ENCODE measurements at places on chromosomes 6 and 20. TPM values are rescaled to one million over a fixed set of nuclear protein-coding genes. Genes with fewer than 3 reads are reported as not detected.
A peak's percentile ranks its signal among the peaks of the same experiment; 100 is the strongest.

DNA sequence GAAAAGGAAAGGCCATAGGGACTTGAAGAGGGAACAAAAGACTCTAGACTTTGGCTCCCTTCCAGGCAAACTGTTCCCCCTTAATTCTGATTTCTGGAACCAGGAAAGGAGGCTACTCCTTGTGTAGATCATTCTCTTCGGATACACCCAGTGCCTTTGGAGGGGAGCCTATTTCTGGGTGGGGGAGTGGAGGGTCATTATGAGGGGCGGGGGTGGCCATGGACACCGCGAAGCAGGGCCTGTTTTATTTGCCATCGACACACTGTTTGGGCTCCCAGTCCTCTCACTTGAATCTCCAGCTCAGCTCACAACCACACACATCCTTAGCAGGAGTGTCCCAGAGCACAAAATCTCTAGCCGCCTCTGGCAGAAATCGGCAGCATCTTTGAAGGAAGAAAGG is 132.3 kb downstream of the PXDC1 start:
- no peaks in the 10 kb centered on the region for H3K27me3 ChIP-seq
- DNase-seq: no peak
- no peaks in the 10 kb centered on the region for H3K36me3 ChIP-seq
- no peak overlapping the region for H3K4me3 ChIP-seq

- DNase-seq: no peak
- no peaks in the 10 kb centered on the region for H3K4me1 ChIP-seq
- no peak overlapping the region for H3K4me3 ChIP-seq
- H3K27ac ChIP-seq: no peak overlapping the region
Observed at GRCh38 chr6:10393544-10394225, 21.2 kb downstream of the TFAP2A start.

DNA sequence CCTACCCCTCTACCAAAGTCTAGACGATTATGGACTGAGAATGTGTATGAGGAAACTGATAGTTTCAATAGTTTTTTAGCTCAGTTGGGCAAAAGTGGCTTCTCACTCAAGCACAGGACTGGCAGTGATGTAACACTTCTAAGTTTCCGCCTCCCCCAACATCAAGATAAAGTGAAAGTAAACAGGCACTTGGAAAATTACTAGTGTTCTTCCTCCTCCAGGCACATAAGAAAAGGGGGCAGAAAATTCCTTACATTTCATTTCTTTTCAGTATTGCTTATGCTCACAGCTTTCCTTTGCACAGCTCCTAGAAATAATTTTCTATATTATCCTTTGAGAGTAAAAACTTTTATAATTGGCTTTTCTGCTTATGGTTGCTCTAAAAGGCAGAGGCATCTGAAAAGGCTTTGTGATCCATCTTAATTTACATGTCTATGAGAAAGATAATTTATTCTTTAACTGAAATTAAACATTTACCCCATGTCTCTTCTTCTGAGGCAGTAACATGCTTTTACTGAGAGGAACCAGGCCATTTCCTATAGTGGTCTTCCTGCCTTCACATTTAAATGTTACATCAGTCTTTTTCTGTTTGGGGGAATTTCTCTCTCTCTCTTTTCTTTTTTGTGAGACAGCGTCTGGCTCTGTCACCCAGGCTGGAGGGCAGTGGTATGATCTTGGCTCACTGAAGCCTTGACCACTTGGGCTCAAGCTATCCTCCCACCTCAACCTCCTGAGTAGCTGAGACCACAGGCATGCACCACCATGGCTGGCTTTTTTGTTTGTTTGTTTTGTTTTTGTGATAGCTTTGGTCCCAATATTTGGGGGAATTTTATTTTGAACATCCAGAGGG is 65.0 kb upstream of the EEF1A1 start:
- no peaks in the 10 kb centered on the region for H3K36me3 ChIP-seq
- peak overlapping the region; percentile 93 for H3K27ac ChIP-seq
- H3K4me3 ChIP-seq: peak overlapping the region; percentile 41
- peaks cover 28% of the 10 kb centered on the region for H3K4me1 ChIP-seq
- no peaks in the 10 kb centered on the region for H3K27me3 ChIP-seq

- H3K4me3 ChIP-seq: no peak overlapping the region
- peak; percentile 21 for DNase-seq
- H3K36me3 ChIP-seq: no peaks in the 10 kb centered on the region
- peak overlapping the region; percentile 72 for H3K27ac ChIP-seq
Observed at GRCh38 chr6:113995634-113996033, 24.7 kb upstream of the HDAC2 start.

DNA sequence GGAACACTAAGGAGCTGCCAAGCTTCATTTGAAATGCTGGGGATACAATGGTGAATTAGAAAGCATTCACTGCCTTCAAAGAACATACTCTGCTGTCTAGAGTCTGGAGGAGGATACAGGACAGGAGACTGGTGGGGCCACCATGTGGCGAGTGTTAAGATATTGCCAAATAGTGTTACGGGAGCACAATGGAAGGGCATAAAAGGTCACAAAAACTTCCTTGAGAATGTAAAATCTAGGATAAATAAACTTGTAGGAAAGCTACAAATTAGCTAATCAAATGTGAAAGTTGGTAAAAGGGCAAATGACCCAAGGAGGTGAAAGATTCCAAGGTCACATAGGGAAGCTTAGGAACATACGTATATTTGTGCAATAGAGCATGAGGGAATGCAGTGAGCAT is 271.7 kb downstream of the RFPL4B start:
- no peaks in the 10 kb centered on the region for H3K36me3 ChIP-seq
- no peak overlapping the region for H3K4me3 ChIP-seq
- no peak for DNase-seq
- no peak overlapping the region for H3K27ac ChIP-seq
- H3K27me3 ChIP-seq: no peaks in the 10 kb centered on the region

FOXP4 gene
- total RNA-seq: 15.7 TPM

GRCh38 chr6:14178083-14178445 is 60.5 kb downstream of the CD83 start:
- H3K4me3 ChIP-seq: no peak overlapping the region
- no peaks in the 10 kb centered on the region for H3K27me3 ChIP-seq
- no peaks in the 10 kb centered on the region for H3K36me3 ChIP-seq
- H3K27ac ChIP-seq: no peak overlapping the region
- H3K4me1 ChIP-seq: no peaks in the 10 kb centered on the region

DNA sequence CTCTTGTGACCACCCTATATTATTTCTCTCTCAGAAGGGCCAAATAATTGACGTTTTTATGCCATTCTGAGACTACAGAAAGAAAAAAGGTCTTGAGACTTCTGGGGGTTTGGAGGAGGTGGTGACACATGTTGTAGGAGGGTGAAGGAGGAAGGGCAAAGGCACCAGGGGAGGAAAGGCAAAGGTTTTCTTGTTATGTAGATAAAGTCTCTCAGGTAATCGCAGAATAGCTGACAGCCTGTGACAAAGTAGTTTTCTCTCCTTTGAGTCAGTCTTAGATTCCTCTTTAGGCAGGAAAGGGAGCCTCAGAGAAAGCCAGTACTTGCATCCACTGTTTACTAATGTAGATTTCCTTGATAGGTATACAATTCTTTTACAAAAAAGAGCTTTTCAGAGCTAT is 23.6 kb downstream of the OR2B2 start:
- H3K27me3 ChIP-seq: no peaks in the 10 kb centered on the region
- no peak overlapping the region for H3K4me3 ChIP-seq
- no peak for DNase-seq

PARD6B gene
- 3.7 TPM for total RNA-seq

DNA sequence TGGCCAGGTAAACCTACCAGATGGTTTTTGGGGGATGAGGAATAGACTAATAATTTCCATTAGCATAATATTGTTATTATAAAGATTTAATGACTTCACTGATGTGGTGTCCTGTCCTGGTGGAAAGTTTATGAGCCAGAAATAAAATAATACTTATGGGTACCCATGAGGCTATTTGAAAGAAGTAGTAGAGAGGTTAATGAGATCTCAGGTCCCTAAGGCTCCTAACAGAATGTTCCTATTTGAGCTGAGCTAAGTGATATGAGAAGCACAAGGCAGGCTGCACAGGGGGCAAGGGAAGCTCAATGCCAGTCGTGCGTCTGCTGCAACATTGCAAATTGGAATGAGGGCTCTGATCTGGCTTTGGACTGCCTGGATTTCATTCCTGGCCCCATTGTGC is 174.1 kb downstream of the BMP2 start:
- no peaks in the 10 kb centered on the region for H3K27me3 ChIP-seq
- no peaks in the 10 kb centered on the region for H3K4me1 ChIP-seq
- H3K27ac ChIP-seq: no peak overlapping the region

DNA sequence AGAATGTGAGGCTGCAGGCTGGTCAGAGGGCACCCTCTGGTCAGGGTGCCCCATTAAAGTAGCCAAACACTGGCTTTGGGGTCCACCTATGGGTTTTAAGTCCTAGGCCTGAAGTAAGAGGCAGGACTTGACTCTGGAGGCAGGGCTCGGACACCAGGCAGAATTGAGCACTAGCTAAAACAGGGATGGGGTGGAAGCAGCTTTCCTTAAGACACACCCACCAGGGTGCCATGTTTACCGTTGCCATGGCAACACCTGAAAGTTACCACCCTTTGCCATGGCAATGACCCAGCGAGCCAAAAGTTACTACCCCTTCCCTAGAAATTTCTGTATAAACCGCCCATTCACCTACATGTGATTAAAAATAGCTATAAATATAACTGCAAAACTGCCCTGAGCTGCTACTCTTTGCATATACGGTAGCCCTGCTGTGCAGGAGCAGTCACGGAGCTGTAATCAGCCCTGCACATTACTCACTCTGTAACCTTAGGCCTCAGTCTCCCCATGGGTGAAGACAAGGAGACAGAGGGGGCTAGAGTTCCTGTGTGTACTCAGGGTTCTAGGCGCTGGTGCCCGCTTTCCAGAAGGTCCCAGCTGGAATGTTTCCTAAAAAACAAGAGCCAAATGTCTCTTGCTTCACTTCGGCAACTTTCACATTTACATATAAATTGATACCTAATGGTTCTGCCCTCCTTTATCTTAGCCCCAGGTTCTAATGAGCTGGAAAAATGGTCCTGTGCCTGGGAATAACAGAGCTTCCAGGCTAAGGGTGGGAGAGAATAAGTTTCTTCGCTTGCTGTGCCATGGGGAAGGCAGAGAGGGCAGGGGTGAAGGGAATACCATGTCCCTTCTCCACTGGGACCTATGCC is 27.2 kb upstream of the SRSF6 start:
- H3K4me3 ChIP-seq: no peak overlapping the region
- H3K27me3 ChIP-seq: no peaks in the 10 kb centered on the region
- H3K36me3 ChIP-seq: no peaks in the 10 kb centered on the region
- no peak for DNase-seq
- no peaks in the 10 kb centered on the region for H3K4me1 ChIP-seq

- no peaks in the 10 kb centered on the region for H3K27me3 ChIP-seq
- H3K36me3 ChIP-seq: no peaks in the 10 kb centered on the region
- no peak overlapping the region for H3K27ac ChIP-seq
Observed at GRCh38 chr6:74925683-74926082, 280.2 kb downstream of the COL12A1 start.

- no peak overlapping the region for H3K4me3 ChIP-seq
- no peaks in the 10 kb centered on the region for H3K36me3 ChIP-seq
- no peak for DNase-seq
- H3K4me1 ChIP-seq: no peaks in the 10 kb centered on the region
Observed at GRCh38 chr20:43838703-43839060, 76.0 kb upstream of the TOX2 start.

GNMT gene
- not detected for total RNA-seq

DNA sequence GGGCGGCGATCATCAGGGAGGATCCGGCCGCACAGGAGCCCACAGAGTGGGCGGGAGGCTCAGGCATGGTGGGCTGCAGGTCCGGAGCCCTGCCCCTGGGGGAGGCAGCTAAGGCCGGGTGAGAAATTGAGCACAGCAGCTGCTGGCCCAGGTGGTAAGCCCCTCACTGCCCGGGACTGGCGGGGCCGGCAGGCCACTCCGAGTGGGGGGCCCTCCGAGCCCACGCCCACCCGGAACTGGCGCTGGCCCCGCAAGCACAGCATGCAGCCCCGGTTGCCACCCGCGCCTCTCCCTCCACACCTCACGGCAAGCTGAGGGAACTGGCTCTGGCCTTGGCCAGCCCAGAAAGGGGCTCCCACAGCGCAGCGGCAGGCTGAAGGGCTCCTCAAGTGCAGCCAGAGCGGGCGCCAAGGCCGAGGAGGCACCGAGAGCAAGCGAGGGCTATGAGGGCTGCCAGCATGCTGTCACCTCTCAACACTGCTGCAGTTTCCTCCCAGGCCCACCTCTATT is 48.1 kb upstream of the UST start:
- peaks cover 15% of the 10 kb centered on the region for H3K4me1 ChIP-seq
- H3K4me3 ChIP-seq: no peak overlapping the region
- no peak for DNase-seq
- H3K27me3 ChIP-seq: no peaks in the 10 kb centered on the region
- H3K36me3 ChIP-seq: no peaks in the 10 kb centered on the region

- DNase-seq: no peak
- no peak overlapping the region for H3K4me3 ChIP-seq
- H3K4me1 ChIP-seq: no peaks in the 10 kb centered on the region
- H3K27ac ChIP-seq: peak overlapping the region; percentile 59
Observed at GRCh38 chr6:168218785-168219566, 100.6 kb downstream of the DACT2 start.

GRCh38 chr6:137919837-137920730 is 53.0 kb downstream of the TNFAIP3 start:
- H3K27me3 ChIP-seq: no peaks in the 10 kb centered on the region
- H3K4me3 ChIP-seq: no peak overlapping the region
- H3K4me1 ChIP-seq: no peaks in the 10 kb centered on the region
- H3K36me3 ChIP-seq: no peaks in the 10 kb centered on the region
- DNase-seq: no peak

DNA sequence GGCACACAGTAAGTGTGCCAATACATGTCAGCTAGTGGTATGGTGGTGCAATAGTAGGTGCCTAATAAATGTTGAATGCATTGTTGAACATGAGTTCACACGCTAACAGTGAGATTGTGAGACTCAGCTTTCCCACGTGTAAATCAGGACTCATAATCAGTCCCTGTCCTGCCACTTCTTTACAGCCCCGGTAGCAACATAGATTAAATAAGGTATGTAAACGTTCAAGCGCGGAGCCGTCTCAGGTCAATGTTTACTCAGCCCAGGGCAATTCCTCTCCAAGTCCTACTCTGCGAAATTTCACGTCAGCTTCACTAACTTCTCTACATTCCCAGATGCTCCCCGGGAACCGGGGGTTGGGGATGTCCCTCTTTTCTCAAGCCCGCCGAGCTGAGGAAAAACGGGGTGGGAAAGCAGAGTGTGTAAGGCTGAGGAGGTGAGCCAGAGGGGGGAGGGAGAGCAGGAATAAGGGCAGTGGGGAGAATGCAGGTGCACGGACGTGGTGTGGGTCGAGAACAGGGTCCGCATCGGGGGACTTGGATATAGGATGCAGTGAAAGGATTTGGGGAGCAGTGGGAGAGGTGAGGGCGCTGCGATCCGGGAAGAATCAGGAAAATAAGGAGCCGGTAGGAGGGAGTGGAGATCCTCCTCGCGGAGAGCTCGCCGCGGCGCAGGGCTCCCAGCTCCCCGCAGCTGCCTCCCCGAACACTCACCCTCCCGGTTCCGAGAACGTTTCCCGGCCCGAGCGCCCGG is 544 bp upstream of the TP53INP2 start:
- H3K4me1 ChIP-seq: peaks cover 21% of the 10 kb centered on the region
- no peak for DNase-seq
- no peaks in the 10 kb centered on the region for H3K27me3 ChIP-seq
- H3K27ac ChIP-seq: peak overlapping the region; percentile 98

DNA sequence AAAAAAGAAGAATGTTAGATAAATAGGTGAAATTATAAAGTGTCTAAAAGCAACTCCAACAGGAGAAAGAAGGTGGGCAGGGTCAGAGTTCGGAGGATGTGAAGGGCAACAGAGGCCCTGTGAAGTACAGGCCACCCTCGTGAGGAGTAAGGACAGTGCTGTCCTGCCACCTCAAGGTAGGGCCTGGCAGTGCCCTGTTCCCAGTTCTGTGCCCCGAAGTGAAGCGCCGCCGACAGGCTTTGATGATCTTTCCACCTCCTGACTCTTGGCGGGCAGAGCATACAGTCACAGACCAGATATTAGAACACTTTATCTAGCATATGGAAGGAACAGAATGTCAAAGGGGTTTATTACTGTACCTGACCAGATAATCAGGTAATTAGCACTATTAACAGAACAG is 75.8 kb downstream of the GJA10 start:
- H3K36me3 ChIP-seq: no peaks in the 10 kb centered on the region
- no peaks in the 10 kb centered on the region for H3K4me1 ChIP-seq
- no peak overlapping the region for H3K4me3 ChIP-seq

Measured in tibial nerve (tissue), 4 donors.